ENCODE measurements at places on chromosomes 5 and 9.

DNA sequence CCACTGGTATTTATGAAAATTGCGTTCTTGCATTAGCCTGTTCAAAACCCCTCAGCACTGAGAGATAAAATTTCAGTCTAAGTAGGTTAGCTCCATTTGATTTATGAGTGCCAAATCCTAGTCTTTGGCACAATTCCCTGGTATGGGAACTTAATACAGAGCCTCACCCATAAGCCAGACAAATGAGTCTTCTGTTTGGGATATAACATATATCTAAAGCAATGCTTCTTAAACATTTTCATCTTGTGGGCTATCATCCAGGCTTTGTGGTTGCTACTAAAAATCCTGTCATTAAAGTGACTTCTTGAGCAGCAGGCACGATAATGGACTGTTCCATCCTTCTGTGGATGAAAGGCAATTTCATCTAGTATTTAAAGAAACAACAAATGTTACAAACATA lies 419.5 kb upstream of the ACTBL2 start:
- DNase-seq, result no peak

DNA sequence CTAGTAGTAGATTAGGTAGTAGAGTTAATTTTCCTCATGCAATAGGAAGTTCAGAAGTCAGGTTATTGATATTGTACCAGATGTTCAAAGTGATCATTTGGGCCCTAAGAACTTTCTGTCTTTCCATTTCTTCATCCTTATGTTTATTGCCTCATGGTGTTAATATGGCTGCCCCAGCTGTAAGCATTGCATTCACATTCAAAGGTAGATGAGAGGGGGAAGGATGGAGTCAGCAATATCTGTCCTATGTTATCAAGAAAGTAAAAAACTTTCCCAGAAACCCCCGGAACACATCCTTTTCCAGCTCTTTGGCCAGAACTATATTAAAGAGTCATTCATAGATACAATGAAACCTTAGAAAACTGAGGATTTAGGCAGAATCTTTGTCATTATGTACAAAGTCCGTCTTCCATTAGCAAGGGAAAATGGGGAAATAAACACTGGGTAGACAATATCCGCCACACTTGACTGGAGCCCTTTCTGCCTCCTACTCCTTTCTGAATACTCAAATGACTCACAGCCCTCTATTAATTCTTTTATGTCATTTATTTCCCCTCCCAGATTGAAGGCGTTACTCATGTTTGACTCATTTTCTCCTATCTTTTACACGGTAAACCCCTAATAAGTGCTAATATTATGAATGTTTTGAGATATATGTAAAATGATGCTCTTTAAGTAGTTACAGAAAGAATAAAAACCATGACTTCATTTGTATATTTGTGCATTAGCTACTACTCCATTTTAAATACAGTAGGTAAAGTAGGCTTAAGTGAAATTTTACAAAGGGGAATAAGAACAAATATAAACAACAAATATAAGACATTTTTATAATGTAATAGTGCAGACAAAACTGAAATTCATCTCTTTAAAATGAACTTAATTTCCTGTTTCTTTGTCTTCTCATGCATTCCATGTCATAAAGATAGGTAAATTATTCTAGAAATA lies 127.6 kb downstream of the SLF1 start:
- DNase-seq, result no peak

- DNase-seq, result no peak
Observed at GRCh38 chr5:97150401-97150800, 8.0 kb upstream of the LIX1 start.

DNA sequence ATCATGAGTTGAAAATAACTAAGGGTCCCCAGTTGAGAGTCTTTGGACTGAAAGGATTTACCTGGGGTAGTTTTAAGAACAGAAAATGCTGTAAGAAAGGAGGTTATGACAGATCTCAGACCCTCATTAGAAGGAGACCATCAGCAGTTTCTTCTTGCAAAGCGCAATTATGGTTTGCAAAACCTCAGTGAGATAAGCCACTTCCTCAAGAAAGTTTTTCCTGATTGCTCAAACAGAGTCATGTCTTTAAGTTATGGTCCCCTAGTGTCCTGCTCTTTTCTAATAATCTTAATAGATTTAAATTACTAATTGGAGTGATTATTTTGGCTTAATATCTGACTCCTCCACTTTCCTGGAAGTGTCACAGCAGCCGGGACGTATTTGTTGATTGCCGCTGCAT lies 293.2 kb upstream of the KLF4 start:
- DNase-seq, result no peak

GRCh38 chr9:87517732-87518131 lies 20.1 kb downstream of the DAPK1 start:
- DNase-seq, result no peak
